ENCODE measurements at places on chromosomes 4 and X.

DNA sequence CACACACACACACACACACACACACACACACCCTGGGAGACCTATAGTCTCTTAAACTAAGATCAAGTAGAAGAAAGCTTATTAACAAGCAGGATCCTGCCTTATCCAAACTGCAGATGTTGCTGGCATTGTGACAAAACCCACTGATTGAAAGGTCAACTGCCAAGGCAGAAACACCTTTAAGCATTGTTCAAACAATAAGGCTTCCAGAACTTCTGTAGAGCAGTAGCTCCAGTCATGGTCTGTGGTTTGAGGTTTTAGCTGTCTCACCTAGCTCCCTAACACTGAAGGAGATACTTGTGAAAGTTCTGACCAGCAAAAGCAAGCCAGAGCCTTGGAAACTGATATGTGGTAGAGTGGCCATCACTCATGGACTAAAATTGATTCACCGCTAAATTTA is 59.8 kb downstream of the PTCHD1 start:
- H3K4me1 ChIP-seq: no peaks in the 10 kb centered on the region
- H3K27ac ChIP-seq: no peak overlapping the region
- DNase-seq: no peak
- no peaks in the 10 kb centered on the region for H3K27me3 ChIP-seq

GRCh38 chrX:31179203-31179602 is 107.4 kb upstream of the FTHL17 start:
- no peak overlapping the region for H3K4me3 ChIP-seq
- H3K4me1 ChIP-seq: no peaks in the 10 kb centered on the region
- no peak for DNase-seq

GRCh38 chrX:24231131-24231540 is 81.6 kb downstream of the ZFX start:
- H3K4me3 ChIP-seq: no peak overlapping the region
- DNase-seq: no peak
- H3K27me3 ChIP-seq: no peaks in the 10 kb centered on the region
- H3K36me3 ChIP-seq: no peaks in the 10 kb centered on the region
- no peaks in the 10 kb centered on the region for H3K4me1 ChIP-seq

- DNase-seq: no peak
- H3K4me1 ChIP-seq: no peaks in the 10 kb centered on the region
- H3K36me3 ChIP-seq: no peaks in the 10 kb centered on the region
- H3K4me3 ChIP-seq: no peak overlapping the region
Measured at GRCh38 chr4:186634591-186635128, 79.3 kb upstream of the MTNR1A start.

DNA sequence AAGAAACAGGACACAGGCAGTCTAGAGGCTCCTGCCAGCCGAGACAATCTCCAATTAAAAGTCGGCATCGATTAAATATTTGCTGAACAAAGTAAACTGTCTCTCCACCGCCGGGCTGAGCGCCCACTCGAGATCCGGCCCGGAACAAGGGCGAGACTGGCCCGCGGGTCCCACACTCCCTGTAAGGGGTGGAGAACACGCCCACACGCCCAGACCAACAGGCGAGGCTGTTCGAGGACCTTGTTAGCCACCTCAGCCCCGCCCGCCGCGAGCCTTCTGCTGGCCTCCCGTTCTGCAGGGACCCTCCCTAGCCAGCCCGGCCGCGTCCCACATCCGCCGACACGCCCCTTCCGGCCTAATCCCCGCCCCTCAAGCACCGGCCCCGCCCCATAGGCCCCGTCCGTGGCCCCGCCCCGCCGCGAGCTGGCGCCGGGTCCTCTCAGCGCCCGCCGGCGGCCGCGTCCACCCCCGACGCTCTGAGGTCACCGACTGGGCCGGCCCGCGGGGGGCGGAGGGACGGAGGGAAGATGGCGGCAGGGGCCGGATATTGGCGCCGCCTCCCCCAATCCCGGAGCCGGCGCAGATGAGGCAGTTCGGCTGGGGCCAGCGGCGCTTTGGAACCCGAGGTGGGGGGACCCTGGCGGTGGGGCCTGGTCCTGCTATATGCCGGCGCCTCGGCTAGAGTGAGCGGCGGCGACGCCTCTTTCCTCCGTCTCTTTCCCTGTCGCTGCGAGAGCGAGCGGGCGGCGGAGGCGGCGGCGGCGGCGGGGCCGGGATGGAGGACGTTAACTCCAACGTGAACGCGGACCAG is at the start of gene SLAIN2:
Gene SLAIN2, plus strand, starts transcription at position 565 of the 811 bp plus-strand sequence. Its CDS starts 211 bp downstream, at position 776.
- peak; percentile 98 for DNase-seq
- peaks cover 23% of the 10 kb centered on the region for H3K4me1 ChIP-seq
- H3K36me3 ChIP-seq: no peaks in the 10 kb centered on the region

DNA sequence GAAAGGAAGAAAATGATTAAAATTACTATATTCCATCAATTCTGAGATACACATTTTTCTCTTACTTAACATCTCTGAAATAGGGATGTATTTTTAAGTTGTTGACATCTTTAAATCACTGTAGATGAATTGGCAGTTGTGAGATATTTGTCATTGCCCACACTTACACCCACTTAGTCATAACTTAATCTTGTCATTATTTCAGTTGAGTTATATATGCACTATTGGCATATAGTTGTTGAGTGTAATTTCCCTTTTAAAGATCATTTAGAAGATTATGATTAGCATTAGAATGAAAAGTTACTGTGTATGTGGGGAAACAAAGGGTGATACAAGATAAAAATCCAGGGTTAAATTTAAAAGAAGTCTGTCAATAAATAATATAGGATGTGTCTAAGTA is 2.2 kb downstream of the AIMP1 start:
- peak overlapping the region; percentile 7 for H3K27ac ChIP-seq
- no peaks in the 10 kb centered on the region for H3K27me3 ChIP-seq
- H3K4me1 ChIP-seq: peaks cover 19% of the 10 kb centered on the region

- H3K36me3 ChIP-seq: no peaks in the 10 kb centered on the region
- no peaks in the 10 kb centered on the region for H3K27me3 ChIP-seq
- H3K4me3 ChIP-seq: no peak overlapping the region
- no peaks in the 10 kb centered on the region for H3K4me1 ChIP-seq
Measured at GRCh38 chr4:142287371-142287770, 558.7 kb downstream of the INPP4B start.

DNA sequence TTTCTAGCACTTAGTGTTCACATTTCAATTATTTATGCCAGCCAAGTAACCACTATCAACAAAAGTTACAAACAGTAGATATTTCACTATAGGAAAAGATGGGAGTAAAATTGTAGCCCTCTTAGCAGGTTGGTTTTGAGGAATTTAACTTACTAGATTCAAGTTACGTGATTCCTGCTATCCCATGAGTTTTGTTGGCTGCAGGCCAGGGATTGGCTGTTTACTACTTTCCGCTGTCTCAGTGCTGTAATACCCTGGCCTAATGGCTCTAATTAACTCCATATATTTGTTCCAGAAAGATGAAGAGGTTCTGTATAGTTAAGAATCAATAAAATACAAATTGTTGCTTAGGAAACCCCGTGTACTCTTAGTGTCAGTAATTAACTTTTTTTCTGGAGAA is 55.5 kb upstream of the MAGED1 start:
- peaks cover 1% of the 10 kb centered on the region for H3K36me3 ChIP-seq
- H3K27me3 ChIP-seq: no peaks in the 10 kb centered on the region
- no peak overlapping the region for H3K27ac ChIP-seq
- no peaks in the 10 kb centered on the region for H3K4me1 ChIP-seq
- no peak for DNase-seq

DNA sequence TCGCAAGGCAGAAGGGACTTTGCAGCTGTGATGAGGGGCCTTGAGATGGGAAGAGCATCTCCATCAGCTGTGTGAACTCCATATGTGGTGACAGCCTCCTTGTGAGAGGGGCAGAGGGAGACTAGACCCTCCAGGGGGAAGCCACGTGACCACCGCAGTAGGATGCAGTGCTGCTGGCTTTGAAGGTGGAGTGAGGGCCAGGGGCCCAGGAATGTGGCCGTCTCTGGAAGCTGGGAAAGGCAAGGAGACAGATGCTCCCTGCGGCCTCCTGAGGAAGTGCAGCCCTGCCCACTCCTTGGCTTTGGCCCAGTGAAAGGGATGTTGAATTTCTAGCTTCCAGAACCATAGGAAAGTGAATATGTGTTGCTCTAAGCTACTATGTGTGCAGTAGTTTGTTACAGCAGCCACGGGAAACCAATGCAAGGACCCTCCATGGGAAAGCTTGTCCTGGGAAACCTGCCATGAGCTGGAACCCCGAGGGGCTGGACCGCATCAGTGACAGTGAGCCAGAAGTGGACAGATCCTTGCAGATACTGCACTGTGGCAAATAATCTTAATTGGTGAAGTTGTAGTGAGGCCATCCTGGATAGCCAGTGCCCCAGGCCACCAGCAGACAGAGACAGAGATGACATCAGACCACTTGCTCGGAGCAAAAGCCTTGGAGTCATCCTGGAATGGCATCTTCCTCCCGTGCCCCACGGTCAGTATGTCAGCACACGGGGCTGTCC is 35.4 kb upstream of the SORCS2 start:
- no peak overlapping the region for H3K27ac ChIP-seq
- no peaks in the 10 kb centered on the region for H3K4me1 ChIP-seq
- no peaks in the 10 kb centered on the region for H3K27me3 ChIP-seq
- H3K36me3 ChIP-seq: no peaks in the 10 kb centered on the region
- H3K4me3 ChIP-seq: no peak overlapping the region
- DNase-seq: no peak

DNA sequence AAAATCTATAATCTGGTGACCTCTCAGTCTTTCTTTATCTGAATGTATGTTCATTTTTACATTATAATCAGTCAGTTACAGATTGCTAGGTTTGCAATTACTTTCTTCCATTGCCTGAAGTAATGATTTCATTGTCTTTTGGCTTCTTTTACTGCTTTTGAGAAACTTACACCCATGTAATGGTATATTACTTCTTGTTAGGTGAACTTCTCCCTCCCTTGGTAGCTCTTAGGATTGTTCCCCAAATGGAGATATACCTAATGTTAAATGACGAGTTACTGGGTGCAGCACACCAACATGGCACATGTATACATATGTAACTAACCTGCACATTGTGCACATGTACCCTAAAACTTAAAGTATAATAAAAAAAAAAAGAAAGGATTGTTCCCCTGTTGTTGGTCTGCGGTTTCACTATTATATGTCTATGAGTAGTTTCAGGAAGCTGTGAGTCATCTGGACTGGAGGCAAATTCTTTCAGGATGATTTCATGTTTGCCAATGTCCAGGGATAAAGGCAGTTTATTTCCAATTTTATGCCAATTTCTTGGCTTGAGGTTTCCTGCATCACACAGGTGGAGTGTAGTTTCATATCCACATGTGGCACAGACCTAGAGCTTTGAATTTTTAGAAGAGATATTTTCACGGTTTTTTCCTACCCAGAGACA is 21.8 kb downstream of the SPANXC start:
- no peak overlapping the region for H3K4me3 ChIP-seq
- H3K4me1 ChIP-seq: no peaks in the 10 kb centered on the region
- no peak for DNase-seq
- no peaks in the 10 kb centered on the region for H3K36me3 ChIP-seq

DNA sequence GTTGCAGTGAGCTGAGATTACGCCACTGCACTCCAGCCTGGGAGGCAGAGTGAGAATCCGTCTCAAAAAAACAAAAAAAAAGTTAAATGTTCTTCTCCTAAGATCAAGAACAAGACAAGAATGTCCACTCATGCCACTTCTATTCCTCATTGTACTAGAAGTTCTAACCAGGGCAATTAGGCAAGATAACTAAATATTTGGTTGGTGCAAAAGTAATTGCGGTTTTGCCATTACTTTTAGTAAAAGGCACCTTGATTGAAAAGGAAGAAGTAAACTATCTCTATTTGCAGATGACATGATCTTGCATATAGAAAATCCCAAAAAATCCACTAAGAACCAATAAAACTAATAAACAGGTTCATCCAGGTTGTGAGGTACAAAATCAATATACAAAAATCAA is 24.0 kb upstream of the SLC7A3 start:
- H3K4me1 ChIP-seq: no peaks in the 10 kb centered on the region
- H3K4me3 ChIP-seq: no peak overlapping the region
- no peaks in the 10 kb centered on the region for H3K36me3 ChIP-seq
- no peaks in the 10 kb centered on the region for H3K27me3 ChIP-seq
- DNase-seq: no peak
- H3K27ac ChIP-seq: no peak overlapping the region

- DNase-seq: no peak
- no peaks in the 10 kb centered on the region for H3K36me3 ChIP-seq
- H3K27me3 ChIP-seq: no peaks in the 10 kb centered on the region
- no peak overlapping the region for H3K27ac ChIP-seq
- H3K4me3 ChIP-seq: no peak overlapping the region
Measured at GRCh38 chrX:17567821-17568220, 169.5 kb upstream of the SCML1 start.

DNA sequence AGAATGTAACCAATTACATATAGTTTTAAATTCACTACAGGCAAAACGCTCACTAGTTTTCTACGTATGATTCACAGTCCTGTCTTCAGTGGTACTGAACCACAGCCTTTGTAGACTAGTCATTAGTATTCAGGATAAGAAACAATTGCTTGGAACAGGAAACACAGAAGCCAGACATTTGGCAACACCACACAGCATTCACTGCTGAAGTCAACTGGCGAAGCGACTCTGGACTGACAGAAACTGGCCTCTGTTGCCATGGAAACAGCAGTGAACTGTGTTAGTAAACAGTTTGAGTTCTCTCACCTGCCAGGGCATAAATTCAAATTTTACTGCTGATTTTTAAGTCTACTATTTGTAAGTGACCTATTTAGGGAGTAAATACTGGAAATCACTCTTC is 57.6 kb downstream of the MAPK10 start:
- peak; percentile 7 for DNase-seq
- H3K4me3 ChIP-seq: no peak overlapping the region
- no peak overlapping the region for H3K27ac ChIP-seq
- H3K4me1 ChIP-seq: no peaks in the 10 kb centered on the region

GRCh38 chrX:104921584-104922205 is 298.8 kb downstream of the TEX13A start:
- no peaks in the 10 kb centered on the region for H3K4me1 ChIP-seq
- H3K27ac ChIP-seq: no peak overlapping the region
- H3K4me3 ChIP-seq: no peak overlapping the region
- peak; percentile 1 for DNase-seq
- H3K27me3 ChIP-seq: no peaks in the 10 kb centered on the region
- H3K36me3 ChIP-seq: no peaks in the 10 kb centered on the region

- H3K27me3 ChIP-seq: no peaks in the 10 kb centered on the region
- no peak for DNase-seq
- no peak overlapping the region for H3K27ac ChIP-seq
- H3K4me3 ChIP-seq: no peak overlapping the region
- no peaks in the 10 kb centered on the region for H3K4me1 ChIP-seq
Measured at GRCh38 chrX:108437349-108438109, 693 bp downstream of the COL4A6 start.

- no peak for DNase-seq
- peaks cover 71% of the 10 kb centered on the region for H3K4me1 ChIP-seq
- no peak overlapping the region for H3K4me3 ChIP-seq
- peaks cover 24% of the 10 kb centered on the region for H3K36me3 ChIP-seq
- peak overlapping the region; percentile 77 for H3K27ac ChIP-seq
- no peaks in the 10 kb centered on the region for H3K27me3 ChIP-seq
Measured at GRCh38 chrX:48934581-48935300, 15.9 kb upstream of the PIM2 start.

- H3K4me1 ChIP-seq: peaks cover 26% of the 10 kb centered on the region
- DNase-seq: peak; percentile 17
- peak overlapping the region; percentile 57 for H3K4me3 ChIP-seq
- no peaks in the 10 kb centered on the region for H3K36me3 ChIP-seq
- no peaks in the 10 kb centered on the region for H3K27me3 ChIP-seq
- peak overlapping the region; percentile 42 for H3K27ac ChIP-seq
Measured at GRCh38 chrX:49879656-49880277, 483 bp downstream of the USP27X start.

All from B cell (primary cell).